ENCODE measurements at places on chromosomes 13 and 19. TPM values are rescaled to one million over a fixed set of nuclear protein-coding genes. Genes with fewer than 3 reads are reported as not detected.

GRCh38 chr19:48716562-48717291, 2.8 kb downstream of the MAMSTR start:
- no peak for DNase-seq

DNA sequence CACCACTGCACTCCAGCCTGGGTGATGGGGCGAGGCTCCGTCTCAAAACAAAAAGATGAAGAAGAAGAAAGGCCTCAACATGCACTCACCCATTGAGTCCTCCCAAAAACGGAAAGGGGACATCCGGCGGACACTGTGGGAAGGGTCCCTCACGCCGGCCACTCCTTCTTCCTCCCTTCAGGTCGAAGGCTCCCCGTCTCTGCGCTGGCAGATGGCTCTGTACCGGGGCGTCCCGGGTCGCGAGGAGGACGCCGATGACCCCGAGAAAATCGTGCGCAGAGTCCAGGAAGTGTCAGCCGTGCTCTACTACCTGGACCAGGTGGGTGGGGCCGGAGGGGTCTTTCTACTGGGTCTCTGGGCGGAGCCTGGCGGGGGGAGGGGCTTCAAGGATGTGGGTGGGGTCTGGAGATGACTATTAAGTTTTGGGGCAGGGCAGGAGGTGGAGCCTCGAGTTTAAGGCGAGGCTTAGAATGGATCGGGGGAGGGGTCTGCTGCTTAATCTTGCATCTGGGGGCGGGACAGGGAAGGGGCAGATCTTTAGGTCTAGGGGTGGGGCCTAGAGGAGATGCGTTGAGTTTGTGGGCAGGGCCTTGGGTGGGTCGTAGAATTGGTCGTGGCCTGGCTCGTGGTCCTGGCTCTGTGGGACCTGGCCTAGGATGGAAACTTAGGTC, 90.2 kb downstream of the MAP4K1 start:
- DNase-seq, result no peak

LENG8 gene
- polyA plus RNA-seq, result 5.8 TPM

TMEM272 gene
- polyA plus RNA-seq, result not detected

Data from CD14-positive monocyte (primary cell).